ENCODE measurements at places on chromosomes 7 and 10. TPM values are rescaled to one million over a fixed set of nuclear protein-coding genes. Genes with fewer than 3 reads are reported as not detected.

The HOXA5 gene
- total RNA-seq = 6.2 TPM

The CCDC201 gene
- not detected for total RNA-seq

The CRYGN gene
- not detected for total RNA-seq

The NRP1 gene
- total RNA-seq = 109 TPM

The ASIC3 gene
- 11.6 TPM for total RNA-seq

The ADARB2 gene
- not detected for total RNA-seq

The CPXM2 gene
- not detected for total RNA-seq

The MMD2 gene
- total RNA-seq = not detected

The EPHA1 gene
- total RNA-seq = not detected

The MLXIPL gene
- 0.25 TPM for total RNA-seq

The RAMP3 gene
- not detected for total RNA-seq

The CPED1 gene
- total RNA-seq = not detected

The HHEX gene
- 16.6 TPM for total RNA-seq

The C1QL3 gene
- total RNA-seq = not detected

The PDE6C gene
- not detected for total RNA-seq

The SRRT gene
- 151 TPM for total RNA-seq

The ENTPD1 gene
- 0.05 TPM for total RNA-seq

The DDC gene
- total RNA-seq = 1.8 TPM

The GHRHR gene
- not detected for total RNA-seq

The CD36 gene
- 0.21 TPM for total RNA-seq

The CCL26 gene
- total RNA-seq = 7.8 TPM

The IFIT2 gene
- 3.2 TPM for total RNA-seq

The GPR85 gene
- total RNA-seq = not detected

The OPN4 gene
- not detected for total RNA-seq

The TRPV5 gene
- not detected for total RNA-seq

The PLEKHS1 gene
- not detected for total RNA-seq

The COL28A1 gene
- 0.91 TPM for total RNA-seq

The PRPS1L1 gene
- total RNA-seq = not detected

The SEC23IP gene
- 52.5 TPM for total RNA-seq

The RUFY2 gene
- 8.9 TPM for total RNA-seq

The DMTF1 gene
- 16.7 TPM for total RNA-seq

The C10orf62 gene
- total RNA-seq = not detected

The AHR gene
- 13.3 TPM for total RNA-seq

The PNLIPRP2 gene
- total RNA-seq = not detected

The DRGX gene
- total RNA-seq = not detected

The ERVW-1 gene
- not detected for total RNA-seq

The CRPPA gene
- 0.34 TPM for total RNA-seq

The ZNF487 gene
- 6.9 TPM for total RNA-seq

The BICC1 gene
- 32.9 TPM for total RNA-seq

The CTBP2 gene
- 102 TPM for total RNA-seq

The CPA5 gene
- not detected for total RNA-seq

The GPC2 gene
- total RNA-seq = 1.0 TPM

The NEURL1 gene
- 0.20 TPM for total RNA-seq

The UBN2 gene
- total RNA-seq = 2.6 TPM

The ZNF107 gene
- 2.3 TPM for total RNA-seq

The TBX20 gene
- 3.2 TPM for total RNA-seq

The H2BK1 gene
- total RNA-seq = not detected

The NPC1L1 gene
- total RNA-seq = 0.06 TPM

The VWDE gene
- total RNA-seq = 0.55 TPM

The NRG3 gene
- total RNA-seq = not detected

The MYO1G gene
- 0.09 TPM for total RNA-seq

The GRID2IP gene
- not detected for total RNA-seq

The PLOD3 gene
- 83.9 TPM for total RNA-seq

The CALML3 gene
- not detected for total RNA-seq

The GJD4 gene
- not detected for total RNA-seq

The PSMG3 gene
- total RNA-seq = 107 TPM

The ATRNL1 gene
- 0.25 TPM for total RNA-seq

The UNCX gene
- 0.07 TPM for total RNA-seq

The PNLIP gene
- not detected for total RNA-seq

Measured in A549 treated with DMSO at 1 μM for 4 hours (cell line).